Muscle of leg (tissue), 16 donors: ENCODE measurements at places on chromosomes 13 and 19. TPM values are rescaled to one million over a fixed set of nuclear protein-coding genes. Genes with fewer than 3 reads are reported as not detected.
A peak's percentile ranks its signal among the peaks of the same experiment; 100 is the strongest.

PSG6 gene
- polyA plus RNA-seq, result not detected

DNA sequence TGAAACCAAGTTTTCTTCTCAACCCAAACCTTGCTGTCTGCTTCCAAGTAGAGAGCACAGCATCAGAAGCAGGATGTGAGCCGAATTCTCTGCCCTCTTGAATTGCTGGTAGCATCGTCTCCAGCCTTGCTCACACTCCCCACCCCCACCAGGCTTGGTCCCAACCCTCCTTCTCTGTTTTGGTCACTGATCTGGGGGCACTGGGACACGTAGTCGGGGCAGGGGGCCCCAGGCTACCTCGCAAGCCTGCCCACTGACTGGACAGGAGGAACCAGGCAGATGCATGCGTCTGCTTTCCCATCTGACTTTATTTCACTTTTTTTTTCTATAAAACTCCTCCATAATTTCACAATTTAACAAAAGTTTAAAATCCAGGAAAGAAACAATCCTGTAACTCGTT is 69.7 kb downstream of the MLLT1 start:
- H3K27ac ChIP-seq, result no peak overlapping the region
- H3K36me3 ChIP-seq, result peaks cover 26% of the 10 kb centered on the region
- no peak for DNase-seq

MTIF3 gene
- 62.0 TPM for polyA plus RNA-seq

DNA sequence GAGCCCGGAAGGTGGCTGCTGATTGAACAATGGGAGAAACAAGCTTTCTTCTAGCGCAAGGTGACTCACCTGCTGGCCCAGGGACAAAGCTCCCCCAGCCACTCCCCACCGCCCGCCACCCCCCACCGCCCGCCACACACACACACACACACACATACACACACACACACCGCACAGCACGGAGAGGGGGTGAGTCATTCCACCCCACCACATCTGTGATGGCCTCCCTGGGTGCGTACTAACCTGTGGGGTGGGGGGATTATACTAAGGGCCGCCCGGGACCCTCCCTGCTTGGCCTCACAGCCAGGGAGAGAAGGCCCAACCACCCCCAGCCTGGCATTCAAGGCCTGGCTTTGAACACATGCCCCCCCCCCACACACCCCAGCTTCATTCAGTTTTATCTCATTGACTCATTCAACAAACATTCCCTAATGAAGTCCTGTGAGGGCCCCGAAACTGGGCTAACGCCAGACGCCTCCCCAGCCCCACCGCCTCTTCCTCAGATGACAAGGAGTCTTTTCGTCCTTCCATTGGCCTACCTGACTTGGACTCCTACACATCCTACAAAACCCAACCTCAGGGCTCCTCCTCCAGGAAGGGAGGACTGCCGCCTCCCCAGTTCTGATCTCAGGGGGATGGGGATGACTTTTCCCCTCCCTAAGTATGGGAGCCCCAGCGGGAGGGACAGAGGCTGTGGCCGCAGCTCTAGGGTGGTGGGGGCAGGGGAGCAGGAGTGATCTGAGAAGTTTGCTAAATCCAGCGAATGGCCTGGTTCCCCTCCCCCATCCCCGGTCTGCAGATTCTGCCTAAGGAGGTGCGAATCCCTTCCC is 5.8 kb upstream of the ONECUT3 start:
- H3K4me3 ChIP-seq, result no peak overlapping the region
- H3K27ac ChIP-seq, result no peak overlapping the region
- H3K36me3 ChIP-seq, result no peaks in the 10 kb centered on the region
- DNase-seq, result no peak
- H3K27me3 ChIP-seq, result peaks cover 93% of the 10 kb centered on the region

DNA sequence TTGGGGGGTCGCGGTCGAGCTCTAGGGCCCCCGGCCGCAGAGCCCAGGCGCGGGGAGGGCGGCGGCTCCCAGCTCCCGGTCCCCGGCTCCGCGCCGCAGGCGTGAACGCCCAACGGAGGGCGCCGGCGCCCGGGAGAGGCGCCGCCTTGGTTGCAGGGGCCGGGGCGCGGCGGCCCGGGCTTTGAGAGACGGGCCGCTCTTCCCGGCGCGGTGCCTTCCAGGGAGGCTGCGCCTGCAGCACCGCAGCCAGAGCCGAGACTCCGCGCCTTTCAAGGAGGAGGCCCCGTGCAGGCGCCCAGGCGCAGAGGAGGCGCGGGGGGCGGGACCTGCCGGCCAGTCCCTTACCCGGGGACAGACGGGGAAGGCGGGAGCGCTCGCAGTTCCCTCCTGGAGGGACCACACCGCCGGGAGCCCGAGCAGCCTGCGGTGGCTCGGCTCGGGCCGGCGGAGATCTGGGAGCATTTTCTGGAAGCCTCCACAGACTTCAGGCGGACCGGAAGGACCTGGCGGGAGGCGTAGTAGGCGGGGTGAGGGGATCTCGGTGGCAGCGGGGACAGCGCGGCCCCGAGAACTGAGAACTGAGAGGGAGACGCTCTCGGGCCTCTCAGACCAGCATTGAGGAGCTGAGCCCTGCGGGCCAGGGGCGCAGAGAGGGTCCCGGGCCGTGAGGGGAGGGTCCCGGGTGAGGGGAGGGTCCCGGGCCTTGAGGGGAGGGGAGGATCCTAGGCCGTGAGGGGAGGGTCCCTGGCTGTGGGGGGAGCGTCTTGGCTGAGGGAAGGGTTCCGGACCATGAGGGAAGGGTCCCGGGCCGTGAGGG is 25.5 kb upstream of the MCF2L start:
- H3K27me3 ChIP-seq, result no peaks in the 10 kb centered on the region
- H3K4me1 ChIP-seq, result peaks cover 17% of the 10 kb centered on the region
- peak; percentile 70 for DNase-seq
- H3K4me3 ChIP-seq, result peak overlapping the region; percentile 59

GRCh38 chr19:6483235-6483634 is 1.6 kb upstream of the DENND1C start:
- H3K4me3 ChIP-seq, result no peak overlapping the region
- H3K27me3 ChIP-seq, result peaks cover 10% of the 10 kb centered on the region
- no peak overlapping the region for H3K27ac ChIP-seq
- peaks cover 2% of the 10 kb centered on the region for H3K4me1 ChIP-seq
- DNase-seq, result no peak

- H3K27me3 ChIP-seq, result no peaks in the 10 kb centered on the region
- H3K36me3 ChIP-seq, result peaks cover 19% of the 10 kb centered on the region
- H3K4me1 ChIP-seq, result peaks cover 66% of the 10 kb centered on the region
- peak; percentile 90 for DNase-seq
- H3K4me3 ChIP-seq, result peak overlapping the region; percentile 91
Observed at GRCh38 chr19:39410017-39410830, 2.2 kb upstream of the PLEKHG2 start.

IZUMO4 gene
- 2.2 TPM for polyA plus RNA-seq

- H3K36me3 ChIP-seq, result peaks cover 85% of the 10 kb centered on the region
- DNase-seq, result no peak
- no peak overlapping the region for H3K27ac ChIP-seq
Observed at GRCh38 chr19:16121967-16122366, 10.3 kb downstream of the RAB8A start.

GRCh38 chr13:46721054-46721453 is 75.9 kb downstream of the ESD start:
- DNase-seq, result peak; percentile 68
- no peaks in the 10 kb centered on the region for H3K27me3 ChIP-seq
- H3K27ac ChIP-seq, result no peak overlapping the region
- no peaks in the 10 kb centered on the region for H3K4me1 ChIP-seq
- no peak overlapping the region for H3K4me3 ChIP-seq
